ENCODE measurements at places on chromosomes 12 and 14.
A peak's percentile ranks its signal among the peaks of the same experiment; 100 is the strongest.

- no peak for DNase-seq
Observed at GRCh38 chr12:11761869-11762567, 112.5 kb downstream of the ETV6 start.

DNA sequence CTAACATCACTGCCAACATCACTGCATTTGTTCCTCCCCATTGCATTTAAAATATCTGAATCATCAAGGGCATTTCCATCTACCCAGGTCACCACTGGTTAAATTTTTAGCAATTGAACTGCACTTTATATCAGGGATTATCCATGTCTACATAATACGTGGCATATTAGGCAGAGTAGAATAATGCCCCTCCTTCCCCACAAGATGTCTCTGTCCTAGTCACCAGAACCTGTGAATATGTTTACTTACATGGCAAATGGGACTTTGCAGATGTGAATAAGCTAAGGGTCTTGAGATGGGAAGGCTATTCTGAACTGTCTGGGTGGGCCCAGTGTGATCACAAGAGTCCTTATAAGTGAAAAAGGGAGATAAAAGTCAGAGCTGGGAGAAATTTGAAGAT is 181.7 kb upstream of the ARID2 start:
- no peak for DNase-seq

DNA sequence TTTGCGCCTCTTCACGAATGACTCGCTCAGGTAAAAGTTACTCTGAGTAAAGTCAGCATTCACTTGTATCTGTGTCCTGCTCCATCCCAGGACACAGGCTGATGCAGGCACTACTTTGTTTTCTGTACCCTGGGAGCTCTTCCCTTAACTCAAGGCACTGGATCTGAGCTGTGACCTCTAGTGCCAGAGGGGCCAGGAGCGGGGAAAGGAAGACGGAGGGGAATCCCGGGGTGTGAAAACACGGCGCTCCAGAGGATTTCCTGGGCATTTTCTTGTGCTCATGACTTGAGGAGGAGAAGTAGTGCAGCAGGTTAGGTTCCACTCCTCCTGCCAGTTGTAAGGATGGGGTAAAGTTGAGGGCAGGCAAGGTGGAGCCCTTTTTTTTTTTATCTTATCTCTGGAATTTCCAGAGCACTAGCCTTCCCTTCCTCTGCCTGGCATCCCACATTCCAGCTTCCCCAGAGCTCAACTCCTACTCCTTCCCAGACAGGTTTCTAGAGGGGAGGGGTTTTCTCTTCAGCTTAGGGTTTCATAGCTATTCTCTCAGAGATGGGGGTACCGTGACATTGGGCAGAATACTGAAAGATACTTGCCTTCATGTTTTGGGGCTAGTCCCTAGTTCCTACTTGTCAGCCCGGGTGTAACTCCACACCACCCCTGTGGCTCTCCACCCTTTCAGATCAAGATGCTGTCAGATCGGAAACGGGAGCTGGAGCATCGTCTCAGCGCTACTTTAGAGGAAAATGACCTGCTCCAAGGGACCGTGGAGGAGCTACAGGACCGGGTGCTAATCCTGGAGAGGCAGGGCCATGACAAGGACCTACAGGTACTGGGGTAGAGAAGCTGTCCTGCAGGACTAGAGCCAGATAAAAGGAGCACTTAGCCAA is 52.3 kb downstream of the RAB35 start:
- DNase-seq = no peak

- no peak for DNase-seq
Observed at GRCh38 chr12:6337958-6338433, 3.9 kb downstream of the TNFRSF1A start.

GRCh38 chr12:88237954-88238353 is 95.8 kb downstream of the TMTC3 start:
- DNase-seq = no peak

DNA sequence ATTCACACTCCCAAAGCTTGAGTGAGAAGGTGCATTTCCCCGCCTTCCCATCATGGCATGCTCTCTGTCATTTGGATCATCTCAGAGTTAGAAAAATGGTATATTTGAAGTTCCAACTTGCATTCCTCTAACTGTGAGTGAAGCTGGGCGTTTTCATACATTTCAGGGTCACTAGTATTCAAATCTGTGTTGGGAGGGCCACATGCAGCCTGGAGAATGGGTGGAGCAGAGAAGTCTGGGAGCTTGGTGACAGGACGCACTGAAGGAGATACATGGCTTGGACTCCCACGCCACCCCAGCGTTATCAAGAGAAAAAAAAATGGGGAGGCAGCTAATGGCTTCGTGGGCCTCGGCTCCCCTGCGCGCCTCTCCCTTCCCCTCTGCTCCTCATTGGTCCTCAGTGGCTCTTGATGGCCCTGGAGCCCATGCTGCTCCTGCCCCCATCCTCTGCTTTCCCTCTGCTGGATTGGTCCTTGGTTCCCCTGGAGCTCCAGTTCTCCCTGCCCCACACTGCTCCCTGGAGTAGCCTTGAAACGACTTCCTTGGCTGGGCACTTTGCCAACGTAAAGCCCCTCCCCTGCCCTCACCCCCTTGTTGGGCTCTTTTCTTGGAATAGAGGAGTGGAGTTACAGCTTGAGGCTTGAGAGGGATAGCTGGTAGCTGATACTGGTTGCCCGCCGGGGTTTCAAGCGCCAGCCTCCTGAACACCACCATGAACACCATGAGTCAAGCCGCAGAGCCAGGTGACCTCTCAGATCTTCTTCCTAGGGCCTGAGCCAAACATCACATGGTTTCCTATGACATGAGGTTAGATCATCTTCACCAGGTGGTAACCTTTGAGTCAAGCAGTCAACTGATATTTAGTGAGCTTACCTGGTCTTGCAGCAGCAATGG is 139.6 kb downstream of the PRKCH start:
- DNase-seq = no peak

DNA sequence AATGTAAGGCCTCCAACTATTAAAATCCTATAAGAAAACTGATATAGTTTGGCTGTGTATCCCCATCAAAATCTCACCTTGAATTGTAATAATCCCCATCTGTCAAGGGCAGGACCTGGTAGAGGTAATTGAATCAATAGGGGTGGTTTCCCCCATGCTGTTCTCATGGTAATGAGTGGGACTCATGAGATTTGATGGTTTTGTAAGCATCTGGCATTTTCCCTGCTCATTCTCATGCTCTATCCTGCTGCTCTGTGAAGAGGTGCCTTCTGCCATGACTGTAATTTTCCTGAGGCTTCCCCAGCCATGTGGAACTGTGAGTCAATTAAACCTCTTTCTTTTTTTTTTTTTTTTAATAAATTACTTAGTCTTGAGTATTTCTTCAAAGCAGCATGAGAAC is 31.9 kb downstream of the TSPAN19 start:
- DNase-seq = no peak

- DNase-seq = no peak
Observed at GRCh38 chr14:22814941-22815713, at the start of gene SLC7A7. SLC7A7 (minus strand) TSS chr14:22815435; CDS start chr14:22813398, 2,037 bp downstream.

DNA sequence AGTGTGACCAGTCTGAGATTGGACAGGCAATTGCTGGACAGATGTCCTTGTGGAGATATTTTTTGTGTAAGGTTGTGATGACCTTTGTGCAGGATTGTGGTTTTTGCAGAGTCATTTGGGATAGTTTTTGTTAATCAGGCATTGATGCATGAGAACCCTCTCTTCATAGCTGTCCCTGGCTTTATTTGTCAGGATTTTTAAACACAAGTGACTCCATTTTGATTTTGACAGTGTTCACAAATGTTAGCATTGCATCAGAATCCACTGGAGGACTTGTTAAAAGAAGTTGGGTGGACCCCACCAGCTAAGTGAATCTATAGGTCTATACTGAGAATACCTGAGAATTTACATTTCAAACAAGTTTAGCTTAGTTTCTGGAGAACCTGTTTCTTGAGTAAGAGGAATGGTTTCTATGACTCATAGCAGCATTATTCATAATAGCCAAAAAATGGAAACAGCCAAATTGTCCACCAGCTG is 11.8 kb downstream of the FNTB start:
- no peak for DNase-seq

DNA sequence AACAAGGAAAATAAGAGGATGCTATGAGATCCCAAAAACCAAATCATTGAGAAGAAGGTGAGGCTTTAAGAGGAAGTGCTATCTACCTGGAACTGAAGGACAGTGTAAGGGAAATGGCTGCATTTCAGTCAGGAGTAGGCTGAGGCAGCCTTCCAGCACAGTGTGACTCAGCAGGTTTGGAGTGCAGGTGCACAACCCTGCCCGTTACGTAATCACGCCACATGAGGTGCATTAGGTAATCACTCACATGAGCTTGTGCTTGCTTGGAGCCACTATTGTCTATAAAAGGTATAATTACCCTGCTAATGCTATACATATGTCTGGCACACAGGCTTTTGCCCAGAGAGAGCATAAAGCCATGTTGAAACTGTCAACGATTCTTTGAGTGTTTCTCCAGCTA is 74.9 kb downstream of the DIO2 start:
- DNase-seq = no peak

GRCh38 chr14:61730756-61731373 is 31.4 kb upstream of the SNAPC1 start:
- no peak for DNase-seq

GRCh38 chr14:34003691-34004090 is 52.8 kb upstream of the EGLN3 start:
- no peak for DNase-seq

- peak; percentile 73 for DNase-seq
Observed at GRCh38 chr14:29805415-29806123, 122.1 kb downstream of the PRKD1 start.

- DNase-seq = no peak
Observed at GRCh38 chr12:31317471-31318395, 8.2 kb downstream of the SINHCAF start.

DNA sequence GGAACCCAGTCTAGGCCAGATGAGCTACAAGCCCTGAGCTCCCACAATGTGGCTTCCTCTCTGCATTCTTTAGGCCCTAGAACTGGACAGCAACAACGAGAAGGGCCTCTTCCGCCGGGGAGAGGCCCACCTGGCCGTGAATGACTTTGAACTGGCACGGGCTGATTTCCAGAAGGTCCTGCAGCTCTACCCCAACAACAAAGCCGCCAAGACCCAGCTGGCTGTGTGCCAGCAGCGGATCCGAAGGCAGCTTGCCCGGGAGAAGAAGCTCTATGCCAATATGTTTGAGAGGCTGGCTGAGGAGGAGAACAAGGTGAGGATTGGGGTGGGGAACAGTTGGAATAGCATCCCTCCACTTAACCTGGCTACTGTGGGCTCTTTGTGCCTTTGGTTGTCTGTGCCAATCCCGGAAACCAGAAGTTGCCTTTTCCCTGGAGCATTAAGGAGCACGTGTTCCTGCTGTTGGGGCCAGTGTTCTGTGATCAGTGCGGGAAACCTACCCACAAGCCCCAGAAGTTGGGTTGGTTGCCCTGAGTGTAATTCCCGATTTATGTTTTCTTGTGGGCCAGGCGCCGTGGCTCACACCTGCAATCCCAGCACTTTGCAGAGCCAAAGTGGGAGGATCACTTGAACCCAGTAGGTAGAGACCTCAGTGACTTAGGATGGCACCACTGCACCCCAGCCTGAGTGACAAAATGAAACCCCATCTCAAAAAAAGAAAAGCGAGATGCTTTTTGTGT is 6.4 kb downstream of the FKBP4 start:
- no peak for DNase-seq

DNA sequence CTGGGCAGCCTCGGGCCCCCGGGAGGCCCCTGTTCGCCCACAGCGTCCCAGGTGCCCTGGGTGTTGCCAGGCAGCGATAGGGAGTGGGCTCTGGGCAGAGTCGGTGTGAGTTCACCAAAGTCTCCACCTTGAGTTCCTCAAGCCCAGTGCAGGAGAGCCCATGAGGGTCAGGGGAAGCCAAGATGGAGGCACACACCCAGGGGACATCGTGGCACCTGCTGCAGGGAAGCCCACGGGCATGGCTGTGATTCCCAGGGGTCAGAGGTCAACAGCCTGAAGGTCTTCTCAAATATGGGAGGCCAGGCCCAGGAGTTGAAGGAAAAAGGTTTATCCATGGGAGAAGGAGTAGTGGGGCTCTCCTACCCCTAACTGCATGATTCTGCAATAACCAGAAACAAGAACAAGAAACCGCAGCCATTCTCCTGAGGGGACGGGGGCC is 148.8 kb downstream of the ADGRD1 start:
- DNase-seq = no peak

DNA sequence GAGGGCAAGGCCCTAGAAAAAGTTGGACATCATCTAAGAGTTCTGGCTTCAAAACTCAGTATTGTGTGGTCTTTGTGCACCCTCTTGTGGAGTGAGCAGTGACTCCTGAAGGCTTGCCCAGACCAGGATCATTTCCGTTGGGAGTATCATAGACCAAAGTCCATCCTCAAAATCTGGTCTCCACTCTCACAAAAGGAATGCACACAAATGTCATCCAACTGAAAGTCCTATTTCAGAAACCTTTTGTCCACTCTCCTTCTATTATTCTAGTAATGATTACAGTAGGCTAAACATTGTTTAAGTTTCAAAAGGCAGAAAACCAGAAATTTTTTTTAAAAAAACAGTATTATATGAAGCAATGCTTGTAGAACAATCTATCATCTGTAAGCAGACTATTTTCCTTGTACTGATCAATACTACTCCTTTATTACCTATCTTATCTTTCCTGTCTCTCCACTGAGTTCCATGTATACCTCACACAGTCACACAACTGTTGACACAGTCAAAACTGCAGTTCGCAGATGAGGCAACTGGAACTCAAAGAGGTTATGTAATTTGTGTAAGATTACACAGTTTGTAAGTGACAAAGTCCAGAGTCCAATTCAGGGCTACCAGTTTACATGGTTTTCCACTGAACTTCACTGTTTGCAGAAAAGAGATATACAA is 41.4 kb downstream of the COX16 start:
- peak; percentile 38 for DNase-seq

GRCh38 chr12:79689477-79690141 is 1.2 kb downstream of the PAWR start:
- DNase-seq = peak; percentile 8

- DNase-seq = no peak
Observed at GRCh38 chr14:23154964-23155587, 28.4 kb downstream of the SLC7A8 start.

DNA sequence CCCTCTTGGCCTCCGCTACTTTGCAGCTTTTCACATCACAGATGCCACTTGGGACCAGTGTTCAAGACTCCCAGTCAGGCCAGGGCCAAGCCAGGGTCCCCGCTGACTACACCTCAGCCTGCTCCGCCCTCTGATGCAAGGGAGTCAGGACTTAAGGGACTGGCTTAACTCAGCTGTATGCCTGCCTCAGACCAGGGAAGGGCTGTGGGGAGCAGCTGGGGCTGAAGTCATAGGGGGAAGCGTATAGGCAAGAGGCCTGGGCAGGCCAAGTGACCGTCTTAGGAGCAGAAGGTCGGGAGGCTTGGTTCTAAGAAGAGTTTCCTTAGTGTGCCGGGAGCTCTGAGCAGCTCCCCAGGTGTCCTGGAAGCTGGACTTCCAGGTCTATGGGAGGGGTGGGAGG is 21.9 kb downstream of the KDM2B start:
- no peak for DNase-seq

DNA sequence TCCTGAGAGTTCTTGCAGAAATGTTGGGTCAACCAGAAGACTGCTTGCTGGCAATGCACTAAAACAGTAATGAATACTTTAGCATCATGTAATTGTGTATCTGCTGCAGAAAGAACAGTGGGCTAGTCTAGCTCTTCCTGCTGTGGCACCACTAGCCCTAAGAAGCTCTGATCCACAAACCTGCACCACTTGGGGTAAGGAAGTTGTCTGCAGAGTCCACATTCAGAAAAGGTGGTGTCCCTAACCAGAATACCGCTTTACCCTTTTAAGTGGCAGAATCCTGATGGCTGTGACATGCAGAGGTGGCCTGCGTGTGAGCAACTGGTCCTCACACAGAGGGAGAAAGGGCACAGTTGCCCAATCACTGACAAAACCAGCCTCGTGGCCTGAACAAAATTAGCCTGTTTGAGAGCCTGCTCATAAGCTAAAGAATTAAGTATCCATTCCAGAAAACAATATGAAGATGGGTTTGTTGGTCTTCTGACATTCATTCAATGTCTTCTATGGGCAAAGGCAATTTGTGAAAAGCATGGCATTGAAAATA is 165.8 kb downstream of the PPM1H start:
- DNase-seq = no peak
